Peyer's patch (tissue), 4 donors: ENCODE measurements at places on chromosomes 2 and 18. TPM values are rescaled to one million over a fixed set of nuclear protein-coding genes. Genes with fewer than 3 reads are reported as not detected.

C2orf80 gene
- not detected for total RNA-seq

GRCh38 chr2:238594796-238595749 lies 168.3 kb downstream of the ASB1 start:
- DNase-seq: no peak

- DNase-seq: no peak
Observed at GRCh38 chr2:122070241-122070731, 314.8 kb downstream of the TSN start.

- no peak for DNase-seq
Observed at GRCh38 chr2:187567126-187567525, 12.9 kb upstream of the TFPI start.

C2orf74 gene
- 10.7 TPM for total RNA-seq

DNA sequence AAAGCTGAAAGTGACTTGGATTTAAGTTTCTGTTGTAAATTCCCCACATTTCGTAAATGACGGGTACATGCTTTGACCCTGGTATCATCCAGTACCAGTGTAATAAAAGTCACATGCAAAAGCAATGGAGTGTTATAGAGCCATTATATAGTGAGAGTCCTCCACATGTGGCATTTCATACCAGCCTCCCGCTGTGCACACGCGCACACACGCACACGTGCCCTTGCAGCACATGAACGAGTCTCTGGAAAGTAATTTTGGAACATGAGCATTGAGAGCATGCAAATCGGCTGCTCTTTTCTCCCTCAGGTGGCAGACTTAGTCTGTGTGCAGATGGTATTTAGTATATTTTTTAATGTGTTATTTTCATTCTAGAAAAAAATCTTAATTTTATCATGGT lies 198.1 kb downstream of the ZNF407 start:
- DNase-seq: no peak

GRCh38 chr2:223696719-223697118 lies 94.6 kb upstream of the SCG2 start:
- no peak for DNase-seq

- no peak for DNase-seq
Observed at GRCh38 chr2:37390777-37391176, 46.3 kb downstream of the QPCT start.
